Fibroblast of skin of left quadriceps (primary cell): ENCODE measurements at places on chromosomes 5 and 9.

GRCh38 chr9:98021306-98022040 is 35.1 kb upstream of the NANS start:
- DNase-seq = no peak

GRCh38 chr9:106920701-106921283 is 57.8 kb downstream of the ZNF462 start:
- DNase-seq = no peak

GRCh38 chr5:136332223-136333015 is 32.9 kb downstream of the TRPC7 start:
- DNase-seq = no peak

DNA sequence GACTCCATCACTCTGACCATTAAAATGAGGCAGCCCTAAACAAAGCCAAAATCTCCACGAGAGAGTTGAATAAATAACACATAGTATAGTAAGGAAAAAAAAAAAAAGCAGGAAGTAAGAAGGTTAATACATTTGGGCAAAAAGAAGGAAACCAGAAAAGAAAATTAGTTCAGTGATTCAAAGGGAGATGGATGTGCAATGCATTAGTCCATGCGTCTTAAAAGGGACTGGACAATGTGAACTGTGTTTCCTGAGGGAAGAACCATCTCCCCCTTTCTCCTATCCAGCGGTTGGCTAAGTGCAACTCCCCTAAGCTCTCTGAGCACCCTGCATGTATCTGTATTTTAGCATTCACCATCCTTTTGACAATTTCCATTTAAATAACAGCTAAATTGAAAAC is 1.4 kb downstream of the ANKRA2 start:
- no peak for DNase-seq

DNA sequence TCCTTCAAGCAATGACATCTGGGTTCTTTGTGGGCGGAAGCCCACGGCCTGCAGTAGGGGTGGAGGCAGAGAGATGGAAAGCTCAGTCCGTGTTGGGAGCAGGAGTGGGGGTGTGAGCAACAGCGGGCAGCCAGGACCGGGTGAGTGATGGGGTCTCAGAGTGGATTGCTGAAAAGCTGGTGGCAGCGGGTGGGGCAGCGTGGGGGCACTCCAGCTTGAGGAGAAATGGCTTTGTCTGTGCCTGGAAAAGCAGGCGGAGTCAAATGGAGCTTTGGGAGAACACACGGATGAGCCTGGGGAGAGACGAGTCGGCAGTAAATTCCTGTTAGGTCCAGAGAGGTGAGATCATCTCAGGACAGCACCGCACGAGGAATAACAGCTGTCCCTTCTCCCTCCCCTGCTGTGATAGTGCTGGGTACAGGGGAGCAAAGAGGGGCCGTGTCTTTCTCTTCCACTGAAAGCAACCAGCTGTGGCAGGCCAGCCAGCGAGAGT is 42.1 kb downstream of the CACNA1B start:
- DNase-seq = no peak

DNA sequence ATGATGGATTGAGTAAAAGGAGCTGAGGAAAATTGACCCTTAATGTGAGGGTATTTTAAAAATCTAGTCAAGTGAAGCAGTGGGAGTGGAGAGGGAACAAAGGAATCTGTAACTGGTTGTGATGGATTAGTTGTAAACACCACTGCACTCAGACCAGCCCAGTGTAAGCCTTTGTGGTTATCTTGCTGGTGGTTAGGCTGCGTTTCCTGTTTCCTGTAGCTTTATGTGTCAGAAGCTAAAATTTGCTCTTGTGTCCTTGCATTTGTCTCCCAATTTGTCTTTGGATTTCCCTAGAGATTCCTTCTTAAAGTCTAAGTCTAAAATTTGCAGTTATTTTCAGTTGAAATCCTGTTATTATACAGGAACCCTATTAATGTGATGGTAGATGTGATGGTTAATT is 6.3 kb downstream of the IFNA21 start:
- DNase-seq = no peak

GRCh38 chr5:90982576-90982975 is 400.5 kb downstream of the ARRDC3 start:
- DNase-seq = no peak

GRCh38 chr9:137034039-137034708 is 2.3 kb upstream of the FUT7 start:
- DNase-seq = no peak

GRCh38 chr5:90161414-90161813 is 248.1 kb downstream of the CETN3 start:
- DNase-seq = peak; percentile 12

DNA sequence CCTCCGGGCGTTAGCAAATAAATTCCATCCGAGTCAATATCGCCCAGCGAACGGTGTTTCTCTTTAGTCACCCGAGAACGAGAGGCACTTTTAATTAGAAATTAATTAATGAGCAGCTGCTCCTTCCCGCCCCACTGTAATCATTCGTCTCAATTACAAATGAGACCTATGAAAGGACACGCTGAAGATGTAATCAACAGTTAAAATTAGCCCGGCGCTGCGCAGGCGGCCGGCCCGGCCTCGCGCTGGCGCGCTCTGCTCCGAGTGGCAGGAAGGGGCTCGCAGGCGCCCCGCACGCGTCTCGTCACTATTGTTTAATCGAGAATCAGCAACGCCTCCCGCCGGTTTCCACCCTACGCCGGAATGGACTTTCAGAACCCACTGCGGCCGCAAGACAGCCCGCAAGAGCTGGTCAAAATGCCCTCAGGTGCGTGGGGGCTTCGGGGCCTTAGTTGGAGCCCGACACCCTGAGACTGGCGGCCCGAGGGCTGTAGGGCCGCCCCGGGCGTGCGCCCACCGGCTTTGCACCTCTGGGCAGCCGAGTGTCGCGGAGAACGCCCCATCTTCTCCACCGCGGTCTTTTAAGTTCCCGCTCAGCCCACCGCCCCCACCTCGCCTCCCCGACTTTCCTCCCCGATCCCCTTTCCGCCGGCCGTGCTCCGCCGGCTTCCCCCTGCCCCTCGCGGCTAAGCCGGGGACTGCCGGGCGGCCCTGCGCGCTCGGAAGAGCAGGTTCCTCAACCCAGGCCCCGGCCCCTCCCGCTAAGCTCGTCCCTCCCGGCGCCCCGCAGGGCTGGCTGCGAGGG is 597 bp upstream of the IRX4 start:
- no peak for DNase-seq

DNA sequence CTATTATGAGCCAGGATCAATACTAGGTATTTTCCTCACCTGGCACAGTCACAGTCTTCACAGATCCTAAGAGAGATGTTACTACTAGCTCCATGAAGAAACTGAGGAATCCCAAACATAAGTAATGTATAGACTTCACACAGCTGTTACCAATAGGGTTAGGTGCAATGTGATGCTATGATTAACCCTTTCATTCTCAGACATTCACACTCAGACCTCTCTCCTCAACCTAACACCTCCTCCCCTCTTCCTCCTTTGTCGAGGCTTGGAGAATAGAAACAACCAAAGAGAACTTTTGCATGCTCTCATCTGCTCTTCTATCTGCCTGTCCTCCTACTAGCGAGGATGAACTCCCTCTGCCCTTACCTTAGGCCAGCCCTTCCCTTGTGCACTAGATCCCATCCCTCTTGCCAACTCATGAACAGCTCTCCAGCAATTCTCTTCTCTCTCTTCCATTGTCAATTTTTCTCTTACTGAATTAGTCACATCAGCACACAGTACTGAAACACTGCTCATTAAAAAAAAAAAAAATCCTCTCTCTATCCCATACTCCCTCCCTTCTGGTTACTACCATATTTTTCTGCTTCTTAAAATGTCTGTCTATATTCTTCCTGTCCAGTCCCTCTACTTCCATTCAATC is 47.7 kb downstream of the MAPKAP1 start:
- DNase-seq = no peak

DNA sequence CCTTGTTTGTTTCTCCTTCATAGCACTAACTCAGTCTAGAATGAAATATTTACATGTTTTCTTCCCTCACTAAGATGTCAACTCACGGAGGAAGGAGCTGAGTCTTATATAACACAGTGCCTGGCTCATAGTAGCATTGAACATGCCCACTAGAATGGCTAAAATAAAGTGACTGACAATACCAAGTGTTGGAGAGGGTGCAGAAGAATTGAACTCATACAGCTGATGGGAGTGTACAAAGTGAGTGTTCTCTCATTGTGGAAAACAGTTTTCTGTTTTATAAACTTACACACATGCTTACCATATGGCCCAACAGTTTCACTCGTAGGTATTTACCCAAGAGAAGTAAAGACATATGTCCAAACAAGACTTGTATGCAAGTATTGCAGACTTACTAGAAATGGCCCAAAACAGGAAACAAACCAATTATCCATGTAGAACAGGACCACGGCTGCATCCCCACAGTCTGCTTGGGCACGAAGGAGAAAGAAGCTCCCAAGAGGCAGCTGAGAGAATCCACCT is 87.5 kb downstream of the PPARGC1B start:
- DNase-seq = no peak

- DNase-seq = peak; percentile 56
Measured at GRCh38 chr5:141529002-141529401, 40.1 kb downstream of the PCDHGC5 start.

DNA sequence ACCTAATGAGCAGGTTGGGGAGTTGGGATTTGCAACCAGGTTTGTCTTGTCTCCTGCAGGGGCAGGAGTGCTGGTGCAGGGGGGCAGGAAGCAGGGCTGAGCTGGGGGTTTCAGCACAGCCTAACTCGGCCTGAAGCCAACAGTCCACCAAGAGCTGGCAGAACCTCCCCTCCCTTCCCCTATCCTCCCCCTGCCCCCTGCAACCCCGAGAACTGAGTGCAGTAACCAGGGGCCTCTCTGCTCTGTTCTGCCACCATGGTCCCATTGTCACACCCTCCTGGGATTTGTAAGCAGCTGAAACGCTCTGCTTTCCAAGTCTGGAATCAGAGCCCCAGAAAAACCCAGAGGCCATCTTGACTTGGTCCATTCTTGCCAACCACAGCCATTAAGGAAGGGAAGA is 72.9 kb downstream of the ARHGEF37 start:
- no peak for DNase-seq

DNA sequence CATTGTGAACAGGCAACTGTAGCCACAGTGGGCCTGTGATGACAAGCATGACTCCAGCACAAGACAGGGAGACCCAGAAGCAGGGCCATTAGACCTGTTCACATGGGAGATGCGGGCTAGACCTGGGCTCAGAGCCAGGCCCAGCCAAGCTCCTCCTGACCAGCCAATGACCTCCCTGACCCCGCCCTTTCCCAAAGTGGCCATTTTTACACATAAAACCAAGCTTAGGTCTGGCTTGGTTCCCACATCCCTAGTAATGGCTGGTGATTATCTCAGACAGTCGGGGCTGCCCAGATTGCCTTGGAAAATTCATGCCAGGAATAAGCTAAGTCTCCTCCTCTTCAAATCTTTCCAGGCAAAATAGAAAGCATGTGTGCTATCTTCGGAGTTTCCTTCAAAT is 94.1 kb downstream of the FRMD3 start:
- no peak for DNase-seq

DNA sequence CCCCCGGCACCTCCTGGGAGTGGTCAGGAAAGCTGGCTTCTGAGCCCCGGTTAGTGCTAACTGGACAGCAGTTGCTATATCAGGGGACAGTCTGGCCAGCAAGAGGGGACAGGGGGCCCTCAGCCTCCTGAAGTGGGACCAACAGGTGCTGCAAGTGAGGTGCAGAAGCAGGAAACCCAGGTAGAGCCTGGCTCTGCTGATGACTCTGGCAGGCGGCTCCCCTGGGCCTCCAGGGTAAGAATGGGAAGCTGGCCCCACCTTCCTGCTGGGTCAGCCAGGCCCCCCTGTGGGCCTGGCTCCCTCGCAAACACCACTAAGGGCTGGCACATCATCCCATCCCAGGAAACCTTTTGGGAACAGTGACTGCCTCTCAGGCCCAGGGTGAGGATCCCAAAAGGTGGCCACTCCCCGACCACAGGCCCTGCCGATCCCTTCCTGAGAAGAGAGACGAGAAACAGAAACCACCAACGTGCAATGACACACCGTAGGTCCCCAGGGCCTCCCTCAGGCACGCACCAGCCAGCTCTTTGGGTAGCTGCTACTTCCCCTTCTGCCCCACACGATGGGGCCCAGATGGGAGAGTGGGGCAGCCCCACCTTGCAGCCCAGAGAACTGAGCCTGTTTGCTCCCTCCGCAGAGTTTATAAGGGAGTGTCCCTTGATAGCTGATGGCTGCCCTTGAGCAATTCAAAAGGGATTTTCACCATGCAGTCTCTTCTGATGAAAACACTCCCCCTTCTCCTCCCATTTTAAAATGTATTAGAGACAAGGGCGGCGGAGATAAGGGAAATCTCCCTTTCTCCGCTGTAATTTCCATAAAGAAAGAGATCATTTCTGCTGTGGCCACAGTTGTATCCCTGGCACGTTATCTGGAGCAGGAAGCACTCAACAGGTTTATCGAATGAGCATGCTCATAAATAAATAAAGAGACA is 76.8 kb downstream of the STK10 start:
- DNase-seq = no peak
